ENCODE measurements at places on chromosomes 7 and 10.

DNA sequence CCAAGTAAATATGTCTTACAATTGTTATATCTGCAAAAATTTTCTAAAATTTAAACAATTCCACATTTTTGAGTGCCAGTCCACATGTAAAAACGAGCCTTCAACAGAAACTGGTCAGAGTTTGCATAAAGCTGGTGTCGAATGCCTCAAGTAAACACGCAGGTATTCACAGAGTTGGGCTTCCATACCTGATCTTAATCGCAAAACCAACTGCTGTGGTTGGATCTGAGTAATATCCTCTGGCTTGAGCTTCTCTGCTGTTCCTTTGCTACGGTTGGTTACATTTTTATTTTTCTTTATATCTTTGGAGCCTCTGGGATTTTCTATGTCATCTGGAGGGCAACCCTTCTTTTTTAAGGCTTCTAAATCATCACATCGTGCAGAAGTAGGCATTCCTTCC, 28.4 kb downstream of the ITGB1 start:
- peaks cover 13% of the 10 kb centered on the region for H3K36me3 ChIP-seq
- no peak overlapping the region for H3K27ac ChIP-seq
- H3K4me3 ChIP-seq: no peak overlapping the region
- DNase-seq: no peak
- no peaks in the 10 kb centered on the region for H3K27me3 ChIP-seq

GRCh38 chr10:97596101-97597082, 6.9 kb downstream of the C10orf62 start:
- no peak overlapping the region for H3K4me3 ChIP-seq
- H3K4me1 ChIP-seq: no peaks in the 10 kb centered on the region
- H3K27me3 ChIP-seq: no peaks in the 10 kb centered on the region
- H3K36me3 ChIP-seq: no peaks in the 10 kb centered on the region

DNA sequence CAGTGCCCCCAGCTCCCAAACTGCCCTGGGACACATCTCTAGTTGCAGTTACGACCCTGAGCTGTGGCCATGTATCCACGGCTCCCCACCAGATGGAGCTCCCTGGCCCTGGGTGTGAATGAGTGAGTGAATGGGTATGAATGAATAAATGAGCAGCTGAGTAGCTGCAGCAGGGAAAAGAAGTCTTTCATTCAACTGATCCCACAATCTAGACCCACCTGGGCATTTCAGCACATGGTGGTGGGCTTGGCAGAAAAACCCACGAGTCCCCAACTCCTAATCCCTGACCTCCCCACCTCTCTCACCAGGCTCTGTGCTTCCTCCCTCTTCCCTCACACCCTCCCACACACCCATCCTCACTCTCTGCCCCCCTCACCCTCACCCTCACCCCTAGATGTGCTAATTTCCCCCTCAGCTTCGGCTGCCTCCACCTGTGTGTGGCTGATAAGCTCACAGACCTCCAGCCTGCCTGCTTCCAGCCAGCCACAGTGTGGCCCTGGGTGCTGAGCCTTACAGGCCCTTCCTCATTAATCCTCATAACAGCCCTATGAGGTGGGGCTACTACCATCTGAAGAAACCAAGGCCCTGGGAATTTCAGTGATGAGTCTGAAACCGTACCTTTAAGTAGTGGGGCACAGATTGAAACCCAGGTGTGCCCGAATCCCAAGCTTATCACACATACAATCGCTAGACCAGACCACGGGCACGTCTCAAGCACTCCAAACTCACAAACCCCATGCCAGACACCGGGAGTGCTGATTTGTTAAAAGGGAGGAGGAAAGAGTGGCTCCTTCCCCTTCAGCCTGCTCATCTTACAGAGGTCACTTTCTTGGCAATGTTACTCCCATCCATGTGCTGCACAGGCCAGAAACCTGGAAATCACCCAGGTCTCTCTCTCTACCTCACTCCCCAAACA, 2.2 kb upstream of the ATP6V1F start:
- no peaks in the 10 kb centered on the region for H3K27me3 ChIP-seq
- no peak for DNase-seq
- H3K27ac ChIP-seq: no peak overlapping the region
- H3K4me1 ChIP-seq: no peaks in the 10 kb centered on the region

GRCh38 chr10:68474021-68474420, 2.2 kb upstream of the DNA2 start:
- no peaks in the 10 kb centered on the region for H3K4me1 ChIP-seq
- no peak overlapping the region for H3K27ac ChIP-seq
- no peaks in the 10 kb centered on the region for H3K36me3 ChIP-seq
- H3K27me3 ChIP-seq: no peaks in the 10 kb centered on the region

DNA sequence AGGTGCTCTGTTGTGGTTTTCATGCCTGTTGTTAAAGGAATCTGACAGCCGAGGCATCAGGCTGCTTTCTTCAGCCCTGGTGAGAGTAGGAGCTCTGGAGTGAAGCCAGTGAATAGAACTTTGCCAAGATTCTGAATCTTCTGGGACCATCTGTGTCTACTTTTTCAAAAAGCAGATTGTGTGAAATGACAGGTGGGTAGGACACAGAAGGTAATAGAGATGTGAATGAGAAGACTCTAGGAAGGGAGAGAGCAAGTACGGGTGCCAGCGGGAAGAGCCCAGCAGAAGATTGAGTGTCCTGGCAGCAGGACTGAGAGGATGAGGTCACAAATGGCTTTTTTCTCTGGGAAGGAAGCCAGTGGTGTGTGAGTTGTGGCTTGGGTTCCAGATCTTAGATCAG, 429.2 kb downstream of the SDK1 start:
- H3K27ac ChIP-seq: no peak overlapping the region
- H3K27me3 ChIP-seq: no peaks in the 10 kb centered on the region
- no peak for DNase-seq
- H3K36me3 ChIP-seq: no peaks in the 10 kb centered on the region
- H3K4me1 ChIP-seq: no peaks in the 10 kb centered on the region
- H3K4me3 ChIP-seq: no peak overlapping the region

- H3K4me3 ChIP-seq: no peak overlapping the region
- H3K27ac ChIP-seq: no peak overlapping the region
- H3K36me3 ChIP-seq: no peaks in the 10 kb centered on the region
- DNase-seq: no peak
Measured at GRCh38 chr7:33422141-33422540, 292.8 kb downstream of the BBS9 start.

DNA sequence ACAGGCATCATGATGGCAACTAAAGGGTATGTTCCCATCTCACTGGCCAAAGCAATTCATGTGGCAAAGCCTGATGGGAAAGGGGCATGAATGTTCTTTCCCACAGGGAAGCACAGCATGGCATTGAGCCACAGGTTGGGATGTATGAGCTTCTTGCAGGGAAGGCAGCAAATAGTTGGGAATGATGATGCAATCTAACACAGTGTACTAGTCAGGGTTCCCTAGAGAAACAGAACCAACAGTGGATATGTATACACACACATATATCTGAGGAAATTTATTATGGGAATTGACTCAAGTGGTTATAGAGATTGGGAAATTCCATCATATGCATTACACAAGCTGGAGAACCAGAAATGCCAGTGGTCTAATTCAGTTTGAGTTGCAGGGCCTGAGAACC, 253.6 kb upstream of the NPVF start:
- H3K36me3 ChIP-seq: no peaks in the 10 kb centered on the region
- no peaks in the 10 kb centered on the region for H3K27me3 ChIP-seq
- H3K27ac ChIP-seq: no peak overlapping the region
- no peaks in the 10 kb centered on the region for H3K4me1 ChIP-seq

DNA sequence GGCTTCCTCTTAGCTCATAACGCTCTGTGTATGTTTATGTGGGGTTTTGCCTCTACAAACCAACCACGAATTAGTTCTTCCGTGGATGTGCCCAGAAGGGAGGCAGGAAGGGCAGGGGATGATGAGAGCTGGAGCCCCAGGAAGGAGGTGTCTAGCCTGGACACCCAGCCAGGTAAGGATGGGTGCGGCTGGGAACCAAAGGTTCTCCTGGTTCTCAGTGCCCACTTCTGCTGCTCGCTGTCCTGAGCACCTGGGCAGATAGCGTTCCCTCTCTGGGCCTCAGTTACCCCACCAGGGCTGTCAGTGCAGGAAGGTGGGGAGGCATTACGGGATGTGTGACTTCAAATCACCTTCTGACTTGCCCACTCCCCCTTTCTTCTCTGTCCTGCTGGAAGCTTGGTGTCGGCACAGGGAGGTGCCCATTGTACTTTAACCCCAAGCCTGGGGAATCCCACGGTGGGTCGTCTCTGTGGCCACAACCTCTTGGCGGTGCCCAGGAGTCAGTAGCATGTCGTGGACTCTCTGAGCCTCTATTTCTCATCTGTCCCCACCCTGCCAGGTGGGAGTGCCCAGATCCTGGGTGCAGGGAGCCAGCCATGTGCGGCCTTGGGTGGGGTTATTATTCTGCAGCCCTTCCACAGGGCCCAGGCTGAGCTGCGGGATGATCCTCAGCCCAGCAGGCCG, 18.7 kb upstream of the PCBD1 start:
- no peaks in the 10 kb centered on the region for H3K27me3 ChIP-seq
- no peaks in the 10 kb centered on the region for H3K4me1 ChIP-seq
- DNase-seq: no peak
- no peak overlapping the region for H3K27ac ChIP-seq
- H3K4me3 ChIP-seq: no peak overlapping the region

GRCh38 chr10:51321300-51321699, 247.0 kb downstream of the PRKG1 start:
- no peaks in the 10 kb centered on the region for H3K27me3 ChIP-seq
- no peak overlapping the region for H3K27ac ChIP-seq
- no peaks in the 10 kb centered on the region for H3K4me1 ChIP-seq
- H3K36me3 ChIP-seq: no peaks in the 10 kb centered on the region

DNA sequence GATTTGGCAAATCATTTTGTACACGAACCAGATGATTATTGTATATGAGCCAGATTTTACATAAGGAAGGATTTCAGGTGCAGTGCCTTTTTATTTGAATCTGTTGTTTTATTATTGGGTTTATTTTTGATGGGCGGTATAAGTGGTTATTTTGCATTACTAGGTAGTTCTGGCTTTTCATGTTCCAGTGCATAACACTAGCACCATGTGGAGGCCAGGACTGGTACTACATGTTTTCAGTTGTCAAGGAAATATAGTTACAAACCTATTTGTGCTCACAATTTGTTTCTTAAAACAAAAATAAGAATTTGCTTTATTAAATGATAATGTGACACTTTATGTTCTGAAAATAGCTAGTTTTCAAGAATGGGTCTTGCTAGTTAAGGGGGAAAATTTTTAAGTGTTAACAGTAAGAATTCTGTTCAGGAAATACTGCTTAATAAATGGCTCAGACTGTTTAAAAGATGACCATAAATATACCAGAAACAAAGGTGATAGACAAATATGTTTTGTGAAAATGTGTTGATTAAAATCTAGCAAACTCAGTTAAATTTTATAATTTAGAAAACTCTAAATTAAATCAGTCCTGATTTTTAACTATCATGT, 7.1 kb upstream of the SEMA3E start:
- no peaks in the 10 kb centered on the region for H3K36me3 ChIP-seq
- H3K27ac ChIP-seq: no peak overlapping the region
- H3K4me1 ChIP-seq: no peaks in the 10 kb centered on the region
- DNase-seq: no peak

DNA sequence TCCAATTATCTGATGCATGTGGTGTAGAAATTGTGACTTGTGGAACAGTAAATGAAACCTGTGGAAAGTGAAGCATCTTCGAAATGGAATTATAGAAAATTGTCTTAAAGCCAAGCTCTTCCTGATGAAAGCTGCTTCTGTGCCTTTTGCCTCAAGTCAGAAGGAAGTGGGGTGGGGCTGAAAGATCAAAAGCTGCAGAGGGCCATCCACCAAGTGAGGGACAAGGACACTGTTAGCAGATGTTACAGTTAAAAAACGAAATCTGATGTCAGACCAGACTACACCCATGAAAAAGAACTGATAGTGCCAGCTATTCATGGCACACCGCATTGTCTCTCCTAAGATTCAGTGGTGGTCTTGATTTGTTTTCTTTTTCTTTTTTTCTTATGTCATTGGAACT, 23.8 kb upstream of the WASL start:
- H3K4me1 ChIP-seq: no peaks in the 10 kb centered on the region
- no peak overlapping the region for H3K27ac ChIP-seq
- no peak for DNase-seq
- H3K36me3 ChIP-seq: no peaks in the 10 kb centered on the region
- no peak overlapping the region for H3K4me3 ChIP-seq

GRCh38 chr7:104327938-104328295, 486 bp upstream of the LHFPL3 start:
- no peaks in the 10 kb centered on the region for H3K4me1 ChIP-seq
- peak overlapping the region; percentile 63 for H3K4me3 ChIP-seq
- H3K27me3 ChIP-seq: peaks cover 34% of the 10 kb centered on the region
- H3K36me3 ChIP-seq: no peaks in the 10 kb centered on the region
- no peak overlapping the region for H3K27ac ChIP-seq
- no peak for DNase-seq

DNA sequence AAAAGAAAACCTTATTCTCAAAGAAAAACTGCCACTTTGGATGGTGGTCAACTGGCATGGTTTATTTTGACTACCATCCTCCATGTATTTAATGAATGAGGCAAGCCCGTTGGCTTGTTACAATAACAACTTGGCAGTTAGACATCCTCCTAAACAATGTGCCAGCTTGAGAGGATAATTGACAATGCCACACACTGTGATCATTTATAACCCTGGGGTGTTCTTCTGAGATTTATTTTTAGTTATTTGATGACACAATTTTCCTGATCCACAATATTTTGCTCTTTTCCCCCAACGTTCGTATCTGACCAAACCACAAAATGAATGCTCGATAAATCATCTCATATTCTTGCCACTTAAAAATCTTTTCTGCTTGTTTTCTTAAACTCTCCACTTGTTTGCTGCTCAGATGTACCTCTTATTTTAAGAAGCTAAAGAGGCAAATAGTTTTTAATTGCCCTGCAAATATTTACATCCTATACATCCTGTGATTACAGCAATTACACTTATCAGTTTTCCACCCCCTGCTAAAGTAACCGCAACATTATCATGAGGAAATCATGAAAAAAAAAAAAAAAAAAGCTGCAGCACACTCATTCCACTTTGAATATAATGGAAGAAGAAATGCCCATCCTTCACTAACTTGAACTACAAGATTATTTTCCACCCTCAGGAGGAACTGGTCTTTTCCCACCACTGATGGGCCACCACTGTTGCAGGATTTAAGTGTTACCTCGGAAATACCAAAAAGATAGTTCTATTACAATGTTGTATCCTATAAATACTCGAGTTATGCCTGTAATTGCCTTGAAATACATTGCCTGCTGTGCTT, 119.9 kb downstream of the MBL2 start:
- no peaks in the 10 kb centered on the region for H3K27me3 ChIP-seq
- H3K36me3 ChIP-seq: no peaks in the 10 kb centered on the region

GRCh38 chr10:129372172-129372571, 94.9 kb upstream of the MGMT start:
- no peak for DNase-seq
- H3K4me3 ChIP-seq: no peak overlapping the region
- no peaks in the 10 kb centered on the region for H3K27me3 ChIP-seq
- no peaks in the 10 kb centered on the region for H3K36me3 ChIP-seq
- no peaks in the 10 kb centered on the region for H3K4me1 ChIP-seq

Data from iPS DF 6.9 (cell line).